ENCODE measurements at places on chromosomes 13 and 19.

DNA sequence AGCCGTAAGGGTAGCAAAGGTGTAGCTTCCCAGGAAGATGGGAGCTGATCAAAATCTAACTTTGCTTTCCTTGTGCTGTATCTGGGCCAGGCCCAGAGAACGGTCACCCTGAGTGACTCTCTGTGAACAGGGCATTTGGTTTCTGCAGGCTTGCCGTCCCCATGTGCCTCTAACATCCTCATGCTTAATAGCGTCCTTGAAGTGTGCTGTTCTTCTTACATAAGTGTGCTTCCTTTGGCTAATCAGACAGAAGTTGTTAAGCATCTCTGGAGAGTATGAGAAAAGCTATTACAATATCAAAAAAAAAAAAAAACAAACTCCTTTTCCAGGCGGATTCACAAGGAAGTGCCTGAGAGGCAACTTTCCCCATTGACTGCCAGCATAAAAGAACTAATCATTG is 503.7 kb downstream of the DIAPH3 start:
- DNase-seq = no peak

DNA sequence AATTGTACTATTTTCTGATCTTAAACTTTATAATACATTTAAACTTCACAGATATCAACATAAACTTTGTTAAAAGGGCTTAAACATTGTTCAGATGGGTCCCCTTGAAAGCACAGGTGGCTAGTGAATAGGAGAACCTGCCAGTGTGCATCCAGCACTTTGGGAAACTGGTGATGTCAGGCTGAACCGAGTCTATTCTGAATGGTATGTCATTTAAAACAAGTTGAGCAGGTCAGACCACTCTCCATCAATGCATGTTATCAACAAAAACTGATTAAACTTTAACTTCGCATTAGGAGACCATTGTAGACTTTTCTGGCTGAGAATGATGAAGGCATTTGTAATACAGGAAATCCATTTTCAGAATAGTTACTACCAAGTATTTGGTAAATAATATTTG is 50.1 kb upstream of the FREM2 start:
- no peak for DNase-seq

DNA sequence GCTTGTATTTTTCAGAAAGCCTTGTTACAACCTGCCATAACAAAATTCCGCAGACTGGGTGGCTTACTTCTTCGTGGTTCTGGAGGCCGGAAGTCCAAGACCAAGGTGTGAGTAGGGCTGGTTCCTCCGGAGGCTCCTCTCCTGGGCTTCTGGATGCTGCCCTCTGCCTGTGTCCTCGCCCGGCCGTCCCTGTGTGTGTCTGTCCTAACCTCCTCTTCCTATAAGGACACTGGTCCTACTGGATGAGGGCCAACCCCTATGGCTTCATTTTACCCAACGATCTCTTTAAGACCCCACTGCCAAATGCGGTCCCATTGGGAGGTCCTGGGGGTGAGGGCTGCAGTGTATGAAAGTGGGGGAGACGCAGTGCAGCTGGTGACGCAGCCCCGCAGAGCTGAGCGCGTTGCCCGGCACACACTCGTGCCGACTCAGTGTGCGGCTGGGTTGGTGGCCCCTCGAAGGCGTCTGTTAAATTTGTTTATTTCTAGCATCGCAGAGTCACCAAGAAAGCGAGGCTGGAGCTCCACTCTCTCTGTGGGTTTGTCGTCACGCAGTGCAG is 116.7 kb downstream of the SOX1 start:
- peak; percentile 21 for DNase-seq

DNA sequence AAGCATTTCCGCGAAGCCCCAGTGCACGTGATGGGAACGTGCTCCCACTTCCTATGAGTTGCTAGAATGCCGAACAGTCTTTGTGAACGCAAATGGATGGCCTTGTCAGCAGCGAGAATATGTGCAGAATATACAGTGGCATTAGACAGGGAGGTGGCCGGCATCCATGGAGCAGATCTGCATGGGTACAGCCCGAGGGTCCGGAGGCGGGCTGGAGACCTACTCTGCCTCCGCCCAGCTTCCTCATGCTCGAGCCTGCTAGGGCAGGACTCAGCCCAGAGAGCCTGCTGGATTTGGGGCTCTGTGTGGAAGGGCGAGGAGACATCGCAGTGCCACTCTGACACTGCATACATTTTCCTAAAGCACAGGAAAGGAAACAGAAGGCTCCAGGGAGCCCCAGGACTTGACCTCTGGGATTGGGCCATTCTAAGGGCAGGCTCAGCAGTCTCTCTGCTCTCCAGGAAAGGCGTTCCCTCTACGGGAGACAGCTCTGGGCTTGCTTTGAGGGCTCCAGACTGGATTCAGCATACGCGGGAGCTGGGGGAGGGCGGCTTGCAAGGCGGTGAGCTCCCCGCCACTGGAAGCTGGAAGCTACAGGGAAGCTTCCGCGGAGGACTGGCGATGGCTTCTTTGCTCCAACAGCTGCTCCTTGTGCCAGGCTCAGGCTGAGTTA is 55.9 kb upstream of the UQCRFS1 start:
- DNase-seq = peak; percentile 49

- no peak for DNase-seq
These were observed 35.2 kb downstream of the PIP5K1C start for GRCh38 chr19:3664879-3665642.

GRCh38 chr13:20291675-20292074 is 59.6 kb upstream of the GJB6 start:
- DNase-seq = no peak

GRCh38 chr19:40614622-40615411 is 13.6 kb downstream of the LTBP4 start:
- DNase-seq = peak; percentile 87

DNA sequence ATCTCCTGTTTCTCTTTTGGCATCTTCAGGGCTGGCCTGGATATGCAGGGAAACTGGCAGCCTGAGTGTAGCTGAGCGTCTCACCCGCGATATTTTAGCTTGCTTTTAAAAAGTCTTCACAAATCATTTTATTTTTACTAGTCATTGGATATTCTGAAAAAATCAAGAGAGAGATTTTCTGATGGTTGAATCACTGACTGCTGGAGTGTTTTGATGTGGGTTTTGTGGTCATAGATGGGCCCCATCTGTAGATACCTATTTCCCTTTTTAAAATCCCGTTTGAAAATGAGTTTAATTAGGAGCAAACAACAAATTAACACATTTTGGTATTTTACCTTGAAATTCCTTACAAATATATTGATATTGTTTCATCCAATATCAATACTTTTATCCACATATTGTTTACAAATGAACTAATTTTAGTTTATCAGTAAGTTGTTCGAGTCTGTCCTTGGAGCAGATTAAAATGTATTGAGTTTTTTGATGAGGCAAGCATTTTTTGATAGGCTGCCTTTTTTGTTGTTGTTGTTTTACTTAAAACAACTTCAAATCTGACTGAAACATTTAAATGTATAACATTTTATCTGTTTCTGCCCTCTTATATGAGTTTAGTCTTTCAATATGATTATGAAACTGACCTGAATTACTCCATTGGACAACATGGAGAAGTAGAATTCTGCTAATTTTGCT is 21.5 kb upstream of the OXGR1 start:
- no peak for DNase-seq

GRCh38 chr13:28585561-28585960 is 73.4 kb upstream of the POMP start:
- DNase-seq = no peak

DNA sequence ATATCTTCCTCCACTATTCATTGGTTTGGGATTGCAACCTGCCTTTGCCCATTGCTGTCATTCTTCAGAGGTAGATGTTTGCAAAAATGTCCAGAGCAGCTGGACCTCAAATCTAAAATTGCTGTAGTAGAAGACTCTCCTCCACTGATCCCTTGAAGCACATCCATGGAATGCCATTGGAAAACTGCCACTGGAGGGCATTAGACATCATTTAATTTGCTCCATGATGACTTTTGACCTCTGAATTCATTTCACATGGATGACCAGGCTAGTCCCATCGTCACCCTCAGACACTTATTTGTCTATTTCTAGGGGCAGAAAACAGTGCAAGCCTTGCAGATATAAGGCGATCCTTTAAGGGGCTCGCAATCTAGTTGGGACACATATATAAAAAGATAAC is 33.9 kb upstream of the FLT1 start:
- DNase-seq = no peak

GRCh38 chr13:112888238-112889111 is 80.5 kb upstream of the MCF2L start:
- no peak for DNase-seq

DNA sequence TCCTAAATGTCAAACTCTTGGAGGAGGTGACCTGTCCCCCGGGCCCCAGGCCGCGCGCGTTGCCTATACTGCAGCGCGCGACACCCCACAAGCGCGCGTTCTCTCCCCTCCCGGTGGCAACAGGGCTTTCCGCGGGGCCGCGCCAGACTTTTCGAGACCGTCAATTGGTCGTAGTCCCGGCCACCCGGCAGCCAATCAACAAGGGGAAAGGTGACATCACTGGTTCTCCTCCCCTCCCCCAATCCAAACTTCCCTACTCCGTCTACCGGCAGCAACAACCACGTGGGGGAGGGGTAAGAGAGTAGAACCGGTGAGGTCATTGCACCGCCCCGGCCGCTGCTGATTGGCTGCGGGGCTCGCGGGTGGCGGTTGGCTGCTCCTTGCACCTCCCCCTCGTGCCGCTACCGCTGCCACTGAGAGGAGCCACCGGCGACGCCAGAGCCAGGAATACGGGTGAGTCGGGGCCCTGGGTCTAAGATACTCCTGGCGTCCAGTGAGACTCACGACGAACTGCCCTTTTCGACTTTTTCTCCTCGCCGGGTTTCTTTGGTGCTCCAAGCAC is 829 bp upstream of the CIC start:
- DNase-seq = peak; percentile 100

DNA sequence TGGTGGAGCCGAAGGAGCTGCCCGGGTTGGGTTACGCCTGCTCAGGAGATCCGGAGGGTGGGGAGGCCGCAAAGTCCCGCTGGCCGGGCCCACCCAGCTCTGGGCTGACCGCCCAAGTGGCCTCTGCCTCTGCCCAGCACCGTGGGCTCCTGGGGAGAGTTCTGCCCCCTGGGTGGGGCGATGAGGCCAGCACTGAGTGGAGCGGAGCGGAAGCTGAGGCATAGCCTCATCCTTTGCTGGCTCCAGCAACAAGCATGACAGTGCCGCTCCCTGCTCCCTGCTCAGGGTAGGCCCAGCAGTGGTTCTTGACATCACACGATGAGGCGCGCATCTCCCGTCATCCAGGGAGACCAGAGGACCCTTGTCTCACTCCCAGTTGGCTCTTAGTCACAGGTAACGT is 22.5 kb downstream of the CCDC8 start:
- DNase-seq = no peak
